Esophagus (tissue), 2 donors: ENCODE measurements at places on chromosomes 16 and 17. TPM values are rescaled to one million over a fixed set of nuclear protein-coding genes. Genes with fewer than 3 reads are reported as not detected.

Gene TBC1D3G
- not detected for polyA plus RNA-seq

Gene TXNL4B
- polyA plus RNA-seq, result 6.0 TPM

Gene CACNA1G
- 0.06 TPM for polyA plus RNA-seq

Gene NPW
- polyA plus RNA-seq, result 0.22 TPM

Gene ZNF594
- 0.86 TPM for polyA plus RNA-seq

Gene ADAP2
- polyA plus RNA-seq, result 2.4 TPM

Gene ANKS3
- 26.8 TPM for polyA plus RNA-seq

Gene POLG2
- polyA plus RNA-seq, result 4.2 TPM

Gene AANAT
- polyA plus RNA-seq, result not detected

Gene TP53TG3B
- polyA plus RNA-seq, result not detected

Gene SULT1A1
- 5.6 TPM for polyA plus RNA-seq

Gene ZFPM1
- 0.98 TPM for polyA plus RNA-seq

Gene WDR45B
- polyA plus RNA-seq, result 75.3 TPM

Gene LRRC37B
- polyA plus RNA-seq, result 6.1 TPM

Gene TEX19
- polyA plus RNA-seq, result 0.01 TPM

Gene FOXC2
- polyA plus RNA-seq, result 0.10 TPM

Gene LGALS9B
- polyA plus RNA-seq, result 8.9 TPM

Gene HOXB9
- polyA plus RNA-seq, result not detected

Gene PPP1R27
- polyA plus RNA-seq, result 0.98 TPM

Gene LPO
- not detected for polyA plus RNA-seq

Gene ZNF205
- 8.4 TPM for polyA plus RNA-seq

Gene ADAD2
- polyA plus RNA-seq, result 3.6 TPM

Gene PERCC1
- polyA plus RNA-seq, result not detected

Gene FOXL1
- polyA plus RNA-seq, result 0.11 TPM

Gene KRT36
- polyA plus RNA-seq, result 0.10 TPM

Gene RND2
- polyA plus RNA-seq, result 0.54 TPM

Gene NLE1
- 8.7 TPM for polyA plus RNA-seq

Gene AIPL1
- polyA plus RNA-seq, result not detected

Gene CD300LB
- 0.11 TPM for polyA plus RNA-seq

Gene CACNG3
- not detected for polyA plus RNA-seq

Gene PHF12
- 9.1 TPM for polyA plus RNA-seq

Gene SCARF1
- polyA plus RNA-seq, result 2.8 TPM

Gene NPB
- polyA plus RNA-seq, result 0.33 TPM

Gene CDH13
- 1.3 TPM for polyA plus RNA-seq

Gene KCNJ18
- 0.11 TPM for polyA plus RNA-seq

Gene STH
- polyA plus RNA-seq, result not detected

Gene GIT1
- polyA plus RNA-seq, result 30.2 TPM

Gene CBFA2T3
- 0.93 TPM for polyA plus RNA-seq
